ENCODE measurements at places on chromosomes 11 and 22. TPM values are rescaled to one million over a fixed set of nuclear protein-coding genes. Genes with fewer than 3 reads are reported as not detected.

The P4HA3 gene
- 116 TPM for total RNA-seq

The OTOG gene
- not detected for total RNA-seq

The BATF2 gene
- under 0.01 TPM for total RNA-seq

The PGA3 gene
- not detected for total RNA-seq

The RPS3 gene
- 1,278 TPM for total RNA-seq

The APOL5 gene
- total RNA-seq, result not detected

The CFL1 gene
- total RNA-seq, result 802 TPM

The SHANK2 gene
- 3.7 TPM for total RNA-seq

The APOBEC3G gene
- total RNA-seq, result 7.0 TPM

The MRGPRX3 gene
- total RNA-seq, result not detected

The SLC22A8 gene
- not detected for total RNA-seq

The SYT9 gene
- total RNA-seq, result 0.05 TPM

The NXPE1 gene
- not detected for total RNA-seq

The HEPHL1 gene
- total RNA-seq, result 0.09 TPM

The CEP126 gene
- total RNA-seq, result 0.89 TPM

The DGCR6 gene
- total RNA-seq, result 1.8 TPM

The LARGE1 gene
- total RNA-seq, result 16.0 TPM

The C11orf42 gene
- not detected for total RNA-seq

The RASD2 gene
- 0.89 TPM for total RNA-seq

The NOX4 gene
- total RNA-seq, result 4.2 TPM

The DDX6 gene
- 125 TPM for total RNA-seq

The CDC42EP2 gene
- total RNA-seq, result 20.8 TPM

The FDXACB1 gene
- 2.6 TPM for total RNA-seq
